ENCODE measurements at places on chromosomes 12 and 14.

DNA sequence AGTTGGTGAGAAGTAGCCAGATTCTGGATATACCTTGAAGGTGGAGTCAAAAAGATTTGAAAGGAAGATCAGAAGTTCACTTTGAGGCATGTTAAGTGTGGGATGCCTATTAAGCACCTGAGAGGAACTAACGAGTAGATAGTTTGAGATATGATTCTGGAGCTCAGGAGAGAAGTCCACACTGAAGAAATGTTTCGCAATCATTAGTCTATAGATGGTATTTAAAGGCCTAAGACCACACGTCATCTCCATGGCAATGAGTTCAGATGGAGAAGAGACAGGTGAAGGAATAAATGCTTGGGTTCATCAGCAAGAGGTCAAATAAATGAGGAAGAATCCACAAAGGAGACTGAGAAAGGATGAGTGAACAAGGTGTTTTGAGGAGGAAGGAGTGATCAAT lies 192.9 kb upstream of the NEDD1 start:
- no peak for DNase-seq

DNA sequence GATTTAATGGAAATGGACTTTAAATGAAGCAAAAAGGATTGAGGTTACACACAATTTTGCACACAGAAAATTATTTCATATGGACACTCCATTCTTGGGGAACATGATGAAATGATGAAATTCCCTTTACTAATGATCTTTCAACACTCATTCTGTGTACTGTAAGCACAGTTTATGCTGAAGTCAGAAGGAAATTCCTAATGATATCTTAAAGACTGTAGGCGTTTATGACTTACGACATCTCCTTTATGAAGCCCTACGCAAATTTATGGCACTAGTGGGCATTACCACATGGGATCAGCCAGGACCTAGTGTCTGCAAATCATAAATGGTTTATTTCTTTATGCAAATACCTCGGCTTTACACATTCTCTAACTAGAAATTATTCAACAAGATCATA lies 97.9 kb upstream of the SOX5 start:
- no peak for DNase-seq

- no peak for DNase-seq
These were observed 152.1 kb downstream of the ADGRD1 start for GRCh38 chr12:131105736-131106348.

- DNase-seq: no peak
These were observed 131.3 kb downstream of the SLC25A47 start for GRCh38 chr14:100454437-100454836.

GRCh38 chr12:627863-628741 lies 35.1 kb downstream of the NINJ2 start:
- no peak for DNase-seq

DNA sequence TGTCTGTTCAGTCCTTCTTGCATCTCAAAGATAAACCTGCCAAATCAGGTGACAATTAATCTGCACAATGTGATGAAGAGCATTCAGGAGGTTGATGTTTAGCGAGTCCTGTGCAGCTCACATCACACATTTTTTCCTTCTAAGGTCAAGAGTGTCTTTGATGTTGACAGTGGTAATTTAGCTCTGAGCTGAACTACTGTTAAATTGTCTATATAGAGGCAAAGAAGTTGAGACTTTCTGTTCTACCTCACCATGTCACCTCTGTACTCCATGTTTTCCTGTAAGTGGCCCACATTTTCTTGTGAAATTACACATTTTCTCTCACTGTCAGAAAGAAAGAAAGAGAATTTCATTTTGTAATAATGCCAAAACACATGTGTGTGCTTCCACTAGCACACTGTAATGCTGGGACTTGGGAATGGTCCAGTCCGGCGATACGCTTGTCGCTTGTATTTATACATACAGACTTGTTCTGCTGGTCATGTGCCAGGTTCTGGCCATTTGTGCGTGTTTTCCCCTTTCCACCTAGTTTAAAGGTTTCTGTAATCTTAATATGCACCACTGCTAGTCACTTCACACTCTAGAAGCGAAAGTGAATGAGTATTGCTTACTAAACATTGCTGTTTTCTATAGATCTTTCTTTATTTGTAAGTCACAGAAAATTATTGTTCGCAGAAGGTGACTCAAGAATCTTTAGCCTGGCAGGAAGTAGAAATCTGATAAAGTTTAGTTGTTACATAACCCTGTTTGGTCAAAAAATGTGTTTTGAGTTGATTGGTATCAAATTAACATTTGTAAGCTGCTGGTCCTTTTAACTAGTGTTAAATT lies 328.9 kb downstream of the TMTC2 start:
- DNase-seq: no peak

- no peak for DNase-seq
These were observed 870 bp upstream of the HOXC13 start for GRCh38 chr12:53937596-53938325.

DNA sequence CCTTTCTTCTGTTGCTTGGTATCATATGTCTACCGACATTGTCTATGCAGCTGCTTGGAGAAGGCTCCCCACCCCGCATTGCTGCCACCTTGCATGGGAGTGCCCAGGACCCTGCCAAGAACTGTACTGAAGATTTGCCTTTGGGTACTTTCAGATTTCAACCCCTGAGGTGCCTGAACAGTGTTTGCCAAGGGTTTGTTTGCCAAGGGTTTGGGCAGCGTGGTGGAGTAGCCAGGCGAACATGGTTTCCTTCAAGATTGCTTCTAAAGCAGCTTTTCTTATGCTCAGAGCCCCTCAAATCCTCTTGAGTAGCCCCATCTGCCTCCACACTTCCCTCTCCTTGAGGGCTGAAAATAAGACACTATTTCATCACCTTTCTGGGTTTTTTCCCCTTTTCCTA lies 25.3 kb upstream of the CRY1 start:
- no peak for DNase-seq

GRCh38 chr12:107435520-107435919 lies 250.1 kb upstream of the PWP1 start:
- no peak for DNase-seq

All from NCI-H1105 (cell line).